Dorsolateral prefrontal cortex (tissue), 122 donors: ENCODE measurements at places on chromosomes 7 and 10.

GRCh38 chr10:88233870-88234269 lies 349.2 kb downstream of the RNLS start:
- DNase-seq = no peak

- DNase-seq = no peak
Measured at GRCh38 chr7:81383846-81384245, 386.0 kb downstream of the HGF start.

DNA sequence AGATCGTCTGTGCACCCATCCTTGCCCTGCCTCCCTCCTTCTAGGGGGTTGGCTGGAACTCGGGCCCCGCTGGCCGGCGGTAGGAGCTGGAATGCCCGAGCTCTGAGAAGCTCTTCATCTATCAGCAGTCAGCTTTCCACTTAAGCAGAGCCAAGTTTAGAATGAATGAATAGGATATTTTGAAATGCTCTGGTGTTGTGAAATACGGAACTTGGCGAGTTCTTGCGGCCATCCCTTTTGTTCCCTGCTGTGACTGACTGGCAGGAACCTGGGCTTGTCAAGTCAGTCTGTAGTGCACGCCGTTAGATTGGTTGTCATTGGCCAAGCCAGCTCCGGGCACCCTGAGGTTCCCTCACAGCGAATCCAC lies 33.3 kb downstream of the FOXK1 start:
- no peak for DNase-seq

- DNase-seq = no peak
Measured at GRCh38 chr10:23512355-23513058, 73.6 kb downstream of the OTUD1 start.

DNA sequence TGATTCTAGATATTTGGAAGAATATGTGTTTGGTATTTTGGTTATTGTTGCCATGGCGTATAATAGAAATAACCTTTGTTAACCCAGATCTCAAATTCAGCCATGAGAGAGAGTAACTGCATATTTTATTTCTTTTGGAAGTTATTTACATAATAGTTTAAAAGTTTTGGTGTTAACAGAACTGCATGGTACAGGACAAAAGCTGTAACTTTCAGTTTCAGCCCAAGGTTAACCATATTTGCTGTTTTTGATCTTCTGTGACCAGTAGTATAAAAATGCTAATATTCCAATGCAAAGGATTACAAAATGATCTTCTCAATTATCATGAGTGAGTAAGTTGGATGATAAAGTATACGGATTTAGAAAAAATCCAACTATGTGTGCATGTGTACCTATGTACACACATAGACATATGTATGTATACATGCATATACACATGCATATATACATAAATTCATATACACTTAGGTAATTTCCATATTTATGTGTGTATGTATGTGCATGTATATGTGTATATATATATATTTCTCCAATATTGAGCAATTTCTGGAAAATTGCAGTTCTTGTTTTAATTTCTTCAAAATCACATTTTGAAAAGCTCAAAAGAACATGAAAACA lies 38.0 kb upstream of the PIP4K2A start:
- DNase-seq = no peak

- no peak for DNase-seq
Measured at GRCh38 chr7:80639011-80639410, 569 bp downstream of the CD36 start.

- DNase-seq = no peak
Measured at GRCh38 chr7:43242628-43243255, 130.3 kb downstream of the HECW1 start.

DNA sequence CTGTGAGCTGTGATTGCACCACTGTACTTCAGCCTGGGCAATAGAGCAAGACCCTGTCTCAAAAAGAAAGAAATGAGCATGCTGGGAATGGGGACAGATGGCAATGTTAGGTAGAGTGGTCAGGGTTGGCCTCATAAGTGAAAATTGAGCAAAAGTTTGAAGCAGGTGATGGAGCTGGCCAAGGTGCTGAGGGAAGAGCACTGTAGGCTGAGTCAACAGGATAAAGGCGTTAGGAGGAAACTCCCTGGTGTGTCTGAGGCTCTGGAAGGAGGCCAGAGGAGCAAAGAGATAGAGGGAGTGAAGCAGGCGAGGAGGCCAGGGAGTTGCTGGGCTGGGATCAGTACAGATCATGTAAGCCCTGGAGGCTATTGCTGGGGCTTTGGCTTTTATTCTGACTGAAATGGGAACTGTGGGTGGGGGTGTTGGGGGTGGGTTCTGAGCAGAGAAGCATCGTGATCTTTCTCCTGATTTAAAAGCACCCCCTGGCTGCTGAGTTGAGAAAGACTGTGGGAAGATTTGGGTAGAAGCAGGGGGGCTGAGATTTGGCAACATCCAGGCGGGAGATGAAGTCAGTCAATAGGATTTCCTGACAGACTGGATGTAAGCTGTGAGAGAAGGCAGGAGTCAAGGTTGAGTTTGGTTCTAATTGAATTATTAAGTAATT lies 52.5 kb upstream of the VKORC1L1 start:
- no peak for DNase-seq

- peak; percentile 25 for DNase-seq
Measured at GRCh38 chr10:16425449-16425848, 11.4 kb upstream of the PTER start.

- no peak for DNase-seq
Measured at GRCh38 chr7:221978-222715, 29.8 kb downstream of the FAM20C start.

DNA sequence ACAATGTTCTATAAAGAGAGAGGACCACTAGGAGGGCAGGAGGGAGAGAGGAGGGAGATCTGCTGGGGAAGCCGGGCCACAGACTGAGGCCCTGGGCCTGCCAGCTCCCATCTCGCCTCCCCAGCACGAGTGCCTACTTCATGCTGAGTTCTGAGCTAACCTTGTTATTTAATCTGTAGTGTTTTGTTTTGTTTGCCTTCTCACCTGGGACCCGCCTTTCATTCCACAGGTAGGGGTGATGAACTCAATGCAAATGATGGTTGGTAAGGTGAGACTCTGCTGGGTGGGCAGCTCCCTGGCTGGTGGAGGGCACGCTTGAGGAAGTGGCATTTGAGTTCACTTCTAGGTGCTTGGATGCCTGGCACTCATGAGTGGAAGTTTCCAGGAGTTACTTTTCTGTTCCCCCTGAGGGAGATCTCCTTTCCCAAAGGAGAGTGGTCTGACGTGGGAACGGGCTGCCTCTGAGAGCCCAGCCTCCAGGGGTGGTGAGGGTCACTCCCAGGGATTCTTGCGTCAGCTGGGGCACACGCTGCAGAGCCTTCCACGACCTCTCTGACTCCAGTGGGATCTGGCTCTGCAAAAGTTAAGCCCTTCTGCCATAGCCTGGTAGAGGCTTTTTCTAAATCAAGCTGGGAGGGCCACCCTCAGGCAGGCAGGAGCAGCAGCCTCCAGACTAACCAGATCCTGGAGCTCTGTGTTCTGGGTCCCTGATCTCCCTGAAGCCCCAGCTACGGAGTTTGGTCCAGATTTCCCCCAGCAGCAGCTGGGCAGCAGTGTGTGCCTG lies 22.4 kb downstream of the UBTD1 start:
- no peak for DNase-seq

- no peak for DNase-seq
Measured at GRCh38 chr7:7819442-7820247, 101.2 kb upstream of the RPA3 start.

DNA sequence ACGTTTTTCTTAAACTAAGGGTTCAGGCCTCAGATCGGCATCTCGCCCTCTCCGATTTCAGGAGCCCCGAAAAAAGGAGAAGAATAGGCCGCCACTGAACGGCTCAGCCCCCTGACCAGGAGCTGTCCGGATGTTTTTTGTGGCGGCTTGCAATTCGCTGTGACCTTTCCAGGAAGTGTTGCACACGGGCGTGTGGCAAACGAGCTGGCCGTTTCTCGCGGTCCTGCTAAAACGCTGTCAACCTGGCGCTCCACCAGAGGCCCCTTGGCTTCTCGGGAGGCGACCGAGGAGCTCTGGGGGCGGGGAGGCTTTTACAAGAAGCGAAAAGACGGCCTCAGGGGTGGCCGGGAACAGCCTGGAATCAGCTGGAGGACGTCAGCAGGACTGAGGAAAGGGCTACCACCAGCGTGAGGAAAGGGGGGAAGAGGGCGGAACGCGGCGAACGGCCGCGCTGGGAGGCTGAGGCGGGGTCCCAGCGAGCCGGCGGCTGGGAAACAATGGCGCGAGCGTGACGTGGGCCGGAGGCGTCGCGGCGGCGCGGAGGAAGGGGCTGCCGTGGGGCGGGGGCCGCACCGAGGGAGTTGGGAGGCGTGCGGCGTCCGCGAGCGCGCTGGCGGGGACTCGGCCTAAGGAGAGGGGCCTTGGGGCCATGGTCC lies 493 bp downstream of the NT5C2 start:
- DNase-seq = peak; percentile 69

GRCh38 chr7:1693419-1693990 lies 23.4 kb downstream of the ELFN1 start:
- no peak for DNase-seq

GRCh38 chr7:77216181-77216845 lies 16.7 kb upstream of the FGL2 start:
- DNase-seq = no peak

DNA sequence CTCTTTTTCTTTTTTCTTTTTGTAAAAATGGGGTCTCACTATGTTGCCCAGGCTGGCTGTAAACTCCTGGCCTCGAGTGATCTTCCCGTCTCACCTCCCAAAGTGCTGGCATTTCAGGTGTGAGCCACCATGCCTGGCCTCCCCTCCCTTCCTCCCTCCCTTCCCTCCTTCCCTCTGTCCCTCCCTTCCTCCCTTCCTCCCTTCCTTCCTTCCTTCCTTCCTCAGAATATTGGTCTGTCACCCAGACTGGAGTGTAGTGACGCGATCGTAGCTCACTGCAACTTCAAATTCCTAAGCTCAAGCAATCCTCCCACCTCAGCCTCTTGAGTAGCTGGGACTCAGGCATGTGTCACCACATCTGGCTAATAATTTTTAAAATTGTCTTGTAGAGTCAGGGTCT lies 8.4 kb downstream of the AGAP3 start:
- DNase-seq = no peak

DNA sequence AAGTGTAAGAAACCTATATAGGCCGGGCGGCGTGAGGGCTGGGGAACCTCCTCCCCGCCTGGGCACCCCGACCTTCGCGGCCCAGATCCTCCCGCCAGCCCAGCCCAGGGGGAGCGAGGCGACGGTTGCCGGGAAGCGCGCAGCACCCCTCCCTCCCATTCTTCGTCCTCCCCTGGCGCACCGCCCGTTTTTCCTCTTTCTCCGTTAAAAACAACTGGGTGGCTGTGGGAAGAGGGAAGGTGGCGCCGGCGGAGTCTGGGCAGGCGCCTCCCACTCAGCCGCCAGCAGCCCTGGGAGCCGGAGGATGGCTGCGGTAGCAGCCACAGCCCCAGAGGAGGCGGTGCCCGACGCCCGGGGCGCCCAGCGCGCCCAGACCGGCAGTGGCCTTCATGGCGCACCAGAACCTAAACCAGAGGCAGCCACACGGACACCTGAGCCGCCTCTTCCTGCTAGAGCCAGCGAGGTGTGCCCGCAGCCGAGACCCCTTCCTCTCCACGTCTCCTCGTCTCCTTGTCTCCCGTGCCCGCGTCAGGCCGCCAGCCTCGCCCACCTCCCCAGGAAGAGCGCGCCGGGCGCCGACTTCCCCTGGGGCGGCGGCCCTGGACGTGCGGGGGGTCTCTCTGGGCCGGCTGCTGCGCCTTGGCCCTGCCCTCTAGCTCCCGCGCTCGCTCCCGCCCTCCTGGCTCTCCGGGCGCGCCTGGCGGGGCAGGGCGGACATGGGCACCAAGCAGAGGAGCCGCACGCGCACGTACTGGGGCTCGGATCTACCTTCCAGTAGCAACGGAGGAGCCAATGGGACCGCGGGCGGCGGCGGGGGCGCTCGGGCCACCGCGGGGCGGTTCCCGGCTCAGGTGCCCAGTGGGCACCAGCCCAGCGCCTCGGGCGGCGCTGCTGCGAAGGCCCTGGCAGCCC lies 32.8 kb upstream of the SFTPD start:
- peak; percentile 56 for DNase-seq

DNA sequence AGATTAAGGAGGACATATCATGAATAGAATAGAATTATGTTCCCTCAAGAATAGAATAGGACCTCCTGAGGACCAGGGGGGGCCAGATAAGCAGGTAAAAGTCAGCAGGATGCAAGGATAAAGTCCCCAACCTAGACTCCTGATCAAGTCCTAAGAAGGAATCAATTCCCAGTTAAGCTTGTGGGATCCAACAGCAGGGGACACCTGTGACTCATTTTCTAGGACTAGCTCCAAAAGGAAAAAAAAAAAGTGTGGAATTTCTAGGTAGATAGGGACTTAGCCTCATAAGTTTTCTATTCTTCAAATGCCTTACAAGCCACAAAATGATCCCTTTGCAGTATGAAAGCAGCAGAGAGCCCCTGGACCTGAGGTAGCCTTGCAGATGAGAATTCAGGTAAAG lies 336.2 kb downstream of the WDR11 start:
- DNase-seq = no peak

DNA sequence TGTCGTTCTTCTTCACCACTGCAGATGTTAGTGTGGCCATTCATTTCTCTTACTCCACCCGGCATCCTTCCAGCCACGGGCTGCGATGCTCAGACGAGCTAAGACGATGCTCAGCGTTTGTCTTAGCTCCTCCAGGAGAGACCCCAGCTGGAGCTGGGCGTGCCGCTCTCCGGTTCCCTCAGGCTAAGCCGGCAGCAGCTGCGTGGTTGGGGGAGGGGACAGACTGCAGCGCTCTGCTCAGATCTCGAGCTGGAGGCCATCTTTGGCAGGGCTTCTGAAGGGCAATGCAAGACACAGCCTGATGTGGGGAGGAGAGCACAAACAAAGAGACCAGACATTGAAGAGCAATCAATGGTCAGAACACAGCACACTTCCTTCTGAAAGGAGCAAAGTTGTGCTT lies 4.8 kb downstream of the INA start:
- peak; percentile 34 for DNase-seq

DNA sequence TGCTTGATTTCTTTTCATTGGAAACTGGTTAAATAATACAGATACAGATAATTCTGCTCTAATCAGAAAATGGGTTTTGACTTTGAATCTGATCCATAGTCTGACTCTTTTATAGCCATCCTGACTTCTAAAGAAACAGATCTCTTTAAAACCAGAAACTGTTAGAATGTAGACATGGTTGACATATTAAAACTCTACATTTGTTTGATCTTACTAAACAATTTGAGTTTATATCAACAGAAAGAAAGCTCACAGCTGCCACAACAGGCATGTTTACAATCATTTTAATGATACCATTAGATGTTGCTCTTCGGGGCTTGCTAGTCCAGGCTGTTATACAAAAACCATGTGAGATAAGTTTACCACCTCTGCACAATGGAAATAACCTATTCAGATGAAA lies 193.0 kb upstream of the SEMA3A start:
- no peak for DNase-seq

DNA sequence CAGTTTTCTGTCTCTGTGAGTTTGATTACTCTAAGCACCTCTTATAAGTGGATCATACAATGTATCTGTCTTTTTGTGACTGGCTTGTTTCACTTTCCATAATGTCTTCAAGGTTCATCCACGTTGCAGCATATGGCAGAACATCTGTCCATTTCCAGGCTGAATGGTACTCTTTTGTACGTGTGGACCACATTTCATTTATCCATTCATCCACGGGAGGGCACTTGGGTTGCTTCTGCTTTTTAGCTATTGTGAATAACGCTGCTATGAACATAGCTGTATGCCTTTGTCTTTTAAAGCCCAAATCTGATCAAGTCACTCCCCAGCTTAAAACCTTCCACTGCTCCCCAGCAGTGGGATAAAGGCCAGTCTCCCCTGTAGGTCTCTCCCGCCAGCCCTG lies 31.5 kb downstream of the EGFR start:
- DNase-seq = no peak
